Cortex of kidney (tissue), 1 donor: ENCODE measurements at places on chromosomes 12 and 14.

GRCh38 chr12:29148596-29148910 lies 525 bp upstream of the FAR2 start:
- no peak for DNase-seq

- DNase-seq = no peak
Measured at GRCh38 chr14:100678469-100678828, 48.2 kb upstream of the DLK1 start.

GRCh38 chr12:47855502-47855901 lies 35.8 kb upstream of the HDAC7 start:
- DNase-seq = no peak

GRCh38 chr14:50714450-50715073 lies 46.5 kb upstream of the SAV1 start:
- no peak for DNase-seq

DNA sequence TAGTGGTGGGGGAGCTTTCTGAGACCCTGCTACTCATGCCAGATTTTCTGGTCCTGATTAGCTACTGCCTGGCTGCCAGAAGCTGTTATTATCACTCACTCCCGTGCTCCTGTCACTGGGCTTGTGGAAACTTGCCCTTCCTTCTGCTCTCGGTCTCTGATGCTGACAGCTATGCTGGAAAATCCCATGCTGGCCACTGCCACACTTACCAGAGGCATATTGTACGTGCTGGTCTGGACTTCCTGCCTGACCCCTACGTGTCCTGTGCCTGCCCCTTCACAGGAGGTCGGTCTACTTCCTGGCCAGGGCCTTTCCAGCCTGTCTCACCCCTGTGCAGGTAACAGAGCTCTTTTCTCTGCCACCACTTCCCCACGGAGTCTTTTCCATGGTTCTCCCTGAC lies 149.4 kb upstream of the PLEKHG7 start:
- no peak for DNase-seq

GRCh38 chr12:57008178-57008577 lies 1.8 kb upstream of the ZBTB39 start:
- DNase-seq = no peak

GRCh38 chr12:132153501-132154340 lies 9.5 kb downstream of the NOC4L start:
- no peak for DNase-seq

- no peak for DNase-seq
Measured at GRCh38 chr12:6347367-6348338, 5.8 kb upstream of the TNFRSF1A start.

DNA sequence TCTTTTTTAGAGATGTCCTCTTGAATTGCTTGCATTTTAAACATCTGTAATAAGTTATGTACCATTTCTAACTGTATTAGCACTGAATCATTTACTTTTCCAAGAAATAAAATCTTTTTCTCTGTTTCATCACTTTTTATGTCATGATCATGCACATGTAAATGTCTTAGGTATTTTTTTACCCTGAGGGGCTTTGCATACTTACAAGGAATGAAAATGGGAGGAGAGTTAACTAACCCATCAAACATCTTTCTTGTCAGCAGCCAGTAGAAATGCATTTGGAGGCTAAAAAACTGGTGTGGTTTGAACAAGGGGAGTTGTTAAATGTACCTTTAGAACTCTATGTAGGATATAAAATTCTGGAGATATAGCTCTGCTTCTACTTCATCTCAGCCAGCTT lies 1080.3 kb downstream of the GALC start:
- DNase-seq = no peak

DNA sequence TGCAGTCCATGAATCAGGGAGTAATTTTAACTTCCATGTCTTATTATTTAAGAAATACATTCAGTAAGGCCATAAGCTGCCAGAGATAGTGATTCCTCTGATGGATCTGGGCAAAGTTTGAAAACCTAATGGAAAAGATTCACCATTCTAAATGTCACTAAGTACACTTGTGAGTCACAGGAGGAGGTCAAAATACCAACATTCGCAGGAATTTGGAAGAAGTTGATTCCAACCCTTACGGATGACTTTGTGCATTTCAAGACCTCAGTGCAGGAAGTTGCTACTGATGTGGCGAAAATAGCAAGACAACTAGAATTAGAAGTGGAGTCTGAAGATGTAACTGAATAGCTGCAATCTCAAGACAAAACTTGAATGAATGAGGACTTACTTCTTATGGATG lies 69.8 kb downstream of the OSBPL8 start:
- no peak for DNase-seq

DNA sequence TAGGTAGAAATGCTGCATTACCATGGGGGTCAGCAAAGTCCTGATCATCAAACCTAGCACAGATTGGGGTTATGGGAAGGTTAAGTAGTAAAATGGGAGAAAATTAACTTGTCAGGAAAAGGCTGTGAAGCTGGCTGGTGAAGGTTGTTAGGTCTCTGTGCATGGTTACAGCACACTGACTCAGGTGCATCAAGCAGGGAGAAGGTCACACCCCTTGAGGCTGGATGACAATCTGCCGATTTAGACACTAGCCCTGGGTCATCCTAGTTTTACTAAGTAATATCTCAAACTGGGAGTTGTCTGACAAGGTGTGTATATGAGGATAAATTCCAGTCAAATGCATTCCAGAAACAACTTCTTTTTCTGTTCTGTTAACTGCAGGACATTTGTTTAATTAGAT lies 271.1 kb upstream of the LRIG3 start:
- no peak for DNase-seq

GRCh38 chr12:49648712-49649003 lies 25.3 kb downstream of the PRPF40B start:
- no peak for DNase-seq

DNA sequence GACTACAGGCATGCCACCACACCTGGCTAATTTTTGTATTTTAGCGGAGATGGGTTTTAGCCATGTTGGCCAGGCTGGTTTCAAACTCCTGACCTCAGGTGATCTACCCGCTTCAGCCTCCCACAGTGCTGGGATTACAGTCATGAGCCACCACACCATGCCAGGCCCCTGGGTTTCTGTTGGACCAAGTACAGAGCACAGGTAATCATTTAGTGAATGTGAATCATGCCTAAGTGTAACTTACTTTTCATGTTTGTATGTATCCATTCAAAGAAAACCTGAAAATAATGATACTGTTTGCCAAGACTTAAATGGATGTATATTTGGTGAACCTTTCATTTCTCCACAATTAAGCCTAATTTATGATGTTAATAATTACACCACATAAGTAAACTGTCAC lies 65.9 kb downstream of the FGD6 start:
- DNase-seq = no peak

DNA sequence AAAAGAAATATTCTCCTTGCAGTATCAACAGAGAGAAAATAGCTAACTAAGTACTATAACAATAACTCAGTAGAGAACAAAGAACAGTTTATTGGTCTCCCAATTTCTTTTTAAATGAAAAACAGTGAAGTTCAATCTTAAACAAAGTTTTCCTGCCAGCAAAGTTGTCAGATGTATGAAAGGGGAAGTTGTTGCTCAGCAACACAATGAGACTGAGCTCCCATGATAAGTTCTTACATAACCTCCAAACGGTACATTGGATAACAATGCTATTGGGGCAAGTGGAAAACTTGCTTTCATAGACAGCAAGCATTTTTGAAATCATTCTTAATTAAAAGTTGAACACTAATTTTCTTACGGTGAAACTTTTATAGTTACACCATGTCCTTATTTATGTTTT lies 94.9 kb downstream of the ALG10B start:
- DNase-seq = no peak

GRCh38 chr14:47022721-47023120 lies 371.1 kb upstream of the RPL10L start:
- no peak for DNase-seq

DNA sequence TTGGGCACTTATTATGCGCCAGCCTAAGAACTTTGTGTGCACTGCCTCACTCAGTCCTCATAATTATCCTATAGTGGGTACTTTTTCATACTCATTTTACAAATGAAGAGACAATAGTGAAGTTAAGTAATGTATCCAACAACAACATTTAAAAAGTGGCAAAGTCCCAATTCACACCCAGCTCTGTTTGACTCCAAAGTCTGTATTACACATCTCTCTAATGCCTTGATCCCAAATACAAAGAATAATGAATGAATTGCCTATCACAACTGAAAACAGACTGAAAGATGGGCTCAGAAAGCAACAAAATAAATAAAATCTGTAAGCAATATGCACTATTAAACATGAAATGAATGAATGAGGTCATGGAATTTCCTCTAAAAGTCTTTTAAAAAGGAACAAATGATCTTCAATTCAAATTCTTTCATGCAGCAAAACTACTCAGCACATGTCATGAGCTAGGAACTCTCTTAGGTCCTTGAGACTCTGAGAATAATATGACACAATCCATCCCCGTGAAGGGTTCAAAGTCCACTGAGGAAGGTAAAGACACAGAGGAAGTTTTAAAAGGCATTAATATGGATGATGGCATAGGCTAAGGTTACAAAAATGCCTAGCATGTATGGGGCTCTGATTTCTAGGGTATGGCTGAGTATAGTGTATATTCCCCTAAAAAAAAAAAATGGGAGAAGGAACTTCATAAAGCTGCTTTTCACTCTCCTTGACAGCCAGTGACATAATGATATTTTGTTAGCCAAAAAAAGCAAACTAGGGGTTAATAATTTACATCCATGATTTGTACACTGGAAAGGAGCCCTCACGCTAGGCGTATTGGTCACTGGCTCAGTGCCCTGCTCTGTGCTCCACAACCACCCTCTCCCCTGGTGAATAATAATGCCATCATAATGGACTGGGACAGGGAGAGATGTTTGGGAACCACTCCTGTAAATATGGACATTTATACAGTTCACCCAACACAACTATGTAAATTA lies 103.4 kb downstream of the SLC2A13 start:
- DNase-seq = no peak

GRCh38 chr12:28026701-28027100 lies 54.2 kb upstream of the PTHLH start:
- DNase-seq = no peak

GRCh38 chr14:51547701-51548100 lies 104.0 kb upstream of the FRMD6 start:
- DNase-seq = no peak

GRCh38 chr12:6551063-6551461 lies 4.8 kb downstream of the IFFO1 start:
- no peak for DNase-seq

DNA sequence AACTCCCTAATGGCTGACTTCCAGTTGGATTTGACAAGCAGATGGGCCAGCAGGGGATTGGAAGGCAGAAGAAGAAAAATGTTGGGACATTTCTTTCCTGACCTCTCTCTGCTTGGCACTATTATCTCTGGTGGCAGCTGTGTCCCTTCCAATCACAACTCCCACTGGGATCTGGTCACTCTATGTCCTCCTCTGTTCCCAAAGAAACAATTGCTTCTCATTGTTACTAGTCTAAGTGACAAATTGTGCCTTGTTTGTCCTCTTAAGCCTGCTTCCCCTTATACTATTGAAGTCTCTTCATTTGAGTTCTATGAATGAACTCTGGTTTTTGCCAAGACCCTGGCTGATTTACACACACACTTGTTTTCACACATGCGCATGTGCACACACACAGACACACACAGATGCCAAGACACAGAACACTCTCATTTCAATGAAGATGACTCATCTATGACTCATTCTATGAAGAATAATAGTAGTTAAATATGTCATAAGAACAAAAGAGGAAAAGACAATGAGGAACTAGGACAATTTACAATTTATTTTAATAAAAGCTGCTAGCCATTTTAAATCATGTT lies 83.0 kb upstream of the FAR2 start:
- no peak for DNase-seq

GRCh38 chr12:120584343-120585149 lies 3.3 kb upstream of the POP5 start:
- no peak for DNase-seq

DNA sequence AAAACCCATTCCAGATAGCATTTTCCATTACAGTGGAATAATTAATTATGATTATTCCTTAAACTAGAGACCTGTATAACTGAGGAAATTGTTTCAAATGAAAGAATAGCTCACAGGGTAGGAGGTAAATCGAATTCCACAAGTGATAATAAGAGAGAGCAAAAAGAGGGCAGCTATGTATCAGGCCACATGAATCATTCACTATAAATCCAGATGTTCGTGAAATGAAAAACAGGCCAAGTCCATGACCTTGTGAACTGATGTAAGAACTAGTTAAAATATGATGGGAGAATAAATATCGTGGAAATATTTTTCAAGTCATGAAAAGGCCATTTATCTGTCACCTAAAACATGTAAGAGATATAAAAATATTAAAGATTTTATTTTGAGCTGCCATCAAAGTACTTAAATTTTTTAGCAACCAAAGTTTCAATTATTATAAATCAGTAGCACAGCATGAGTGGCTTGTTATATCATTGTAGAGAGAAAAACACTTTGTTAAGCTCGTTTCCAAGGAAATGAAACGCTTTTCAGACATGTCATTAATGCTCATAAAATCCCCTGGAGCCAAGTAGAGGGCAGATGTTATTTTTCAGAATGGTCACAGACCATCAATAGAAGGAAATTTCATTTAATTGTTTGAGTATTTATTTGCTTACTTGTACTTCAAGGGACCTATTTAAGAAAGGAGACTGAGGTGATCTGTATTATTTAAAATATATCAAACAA lies 120.6 kb upstream of the CDKN3 start:
- no peak for DNase-seq

DNA sequence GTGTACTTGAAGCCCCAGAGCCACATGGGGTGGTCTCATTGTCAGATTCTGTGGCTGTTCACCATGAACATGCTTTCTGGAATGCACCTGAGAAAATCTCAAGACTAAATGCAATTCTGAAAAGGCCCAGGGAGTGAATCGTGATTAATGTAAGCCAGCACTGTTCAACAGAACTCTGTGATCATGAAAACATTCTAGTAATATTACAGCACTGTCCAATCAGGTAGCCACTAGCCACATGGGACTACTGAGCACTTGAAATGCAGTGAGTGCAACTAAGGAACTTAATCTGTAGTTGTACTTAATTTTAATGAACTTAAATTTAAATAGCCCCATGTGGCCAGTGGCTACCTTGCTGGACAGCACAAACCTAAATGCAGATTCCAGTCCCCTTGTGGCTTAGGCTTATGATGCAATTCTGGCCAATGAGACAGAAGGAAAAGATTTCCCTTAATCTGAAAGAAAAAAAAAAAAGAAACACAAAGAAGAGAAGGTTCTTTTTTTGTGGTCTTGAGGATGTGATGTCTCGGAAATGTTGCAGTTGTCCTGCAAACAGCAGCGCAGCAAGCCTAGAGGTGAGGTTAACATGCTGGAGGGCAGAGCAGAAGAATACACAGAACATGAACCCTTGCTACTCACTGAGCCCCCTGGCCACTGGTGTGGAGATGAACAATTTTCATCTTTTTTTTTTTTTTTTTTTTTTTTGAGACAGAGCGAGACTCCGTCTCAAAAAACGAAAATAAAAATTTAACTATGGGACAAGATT lies 48.2 kb downstream of the SPPL3 start:
- no peak for DNase-seq

GRCh38 chr14:30385925-30386324 lies 173.0 kb upstream of the G2E3 start:
- DNase-seq = no peak

DNA sequence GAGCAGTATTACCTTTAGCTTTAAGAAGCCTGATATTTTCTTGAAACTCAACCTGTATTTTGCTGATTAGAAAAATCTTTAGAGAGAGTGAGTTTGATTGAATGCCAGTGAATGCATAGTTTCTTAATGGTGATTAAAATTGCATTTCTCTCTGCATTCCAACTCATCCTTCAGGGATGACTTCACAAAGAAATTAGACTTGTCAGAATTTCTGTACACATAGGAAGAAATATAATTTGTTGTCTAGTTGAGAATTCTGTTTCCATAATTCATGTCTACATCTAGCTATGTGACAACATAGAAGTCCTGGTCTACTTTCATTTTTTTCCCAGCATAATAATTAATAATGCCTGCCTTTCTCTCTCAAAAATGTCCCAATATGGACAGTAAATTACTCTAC lies 136.6 kb downstream of the OTOGL start:
- no peak for DNase-seq
